ENCODE measurements at places on chromosomes 6 and 20.

- DNase-seq: no peak
These were observed 382.8 kb downstream of the CDH26 start for GRCh38 chr20:60341062-60341461.

- DNase-seq: no peak
These were observed 187.6 kb upstream of the CST7 start for GRCh38 chr20:24761220-24762065.

DNA sequence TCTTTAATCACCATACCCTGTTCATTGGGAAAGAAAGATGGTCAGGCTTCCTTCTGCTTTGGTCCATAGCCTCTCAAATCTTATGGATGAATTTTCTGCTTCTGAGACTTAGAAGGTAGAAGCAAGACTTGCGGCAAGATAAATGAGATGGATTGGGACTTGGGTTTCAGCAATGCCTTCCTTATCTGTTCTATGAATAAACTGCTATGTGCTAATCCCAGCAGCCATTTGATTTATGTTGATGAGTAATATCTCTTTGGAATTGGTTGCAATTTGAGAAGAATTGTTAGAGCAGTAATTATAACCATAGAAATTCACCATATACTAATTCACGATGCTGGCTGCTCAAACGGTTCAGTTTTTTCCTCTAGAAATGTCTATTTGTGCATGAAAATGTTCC is 48.3 kb downstream of the TXLNB start:
- DNase-seq: no peak

DNA sequence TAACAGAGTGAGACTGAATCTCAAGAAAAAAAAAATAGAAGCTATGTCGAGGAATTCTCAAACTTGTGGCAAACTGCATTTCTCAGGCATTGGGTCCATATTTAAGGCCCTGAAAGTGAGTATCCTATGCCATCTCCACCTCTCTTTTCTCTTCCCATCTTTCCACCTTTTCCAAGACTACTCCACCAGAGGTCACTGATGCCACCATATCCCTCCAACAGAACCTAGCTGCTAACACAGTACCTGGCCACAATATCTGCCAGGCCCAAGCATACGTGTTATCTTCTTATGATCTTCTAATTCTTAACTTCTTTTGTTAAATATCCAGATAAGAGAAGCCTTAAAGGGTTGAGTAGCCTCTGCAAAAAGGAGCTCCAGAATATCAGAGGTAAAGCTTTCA is 8.2 kb upstream of the ADGRF4 start:
- DNase-seq: no peak

- no peak for DNase-seq
These were observed 82.2 kb downstream of the SNAP25 start for GRCh38 chr20:10300582-10301446.

- DNase-seq: no peak
These were observed 16.4 kb downstream of the TRIM27 start for GRCh38 chr6:28907394-28907793.

GRCh38 chr20:62069741-62070216 is 4.1 kb upstream of the TAF4 start:
- DNase-seq: no peak

GRCh38 chr6:29442719-29443118 is 3.6 kb downstream of the OR10C1 start:
- no peak for DNase-seq

DNA sequence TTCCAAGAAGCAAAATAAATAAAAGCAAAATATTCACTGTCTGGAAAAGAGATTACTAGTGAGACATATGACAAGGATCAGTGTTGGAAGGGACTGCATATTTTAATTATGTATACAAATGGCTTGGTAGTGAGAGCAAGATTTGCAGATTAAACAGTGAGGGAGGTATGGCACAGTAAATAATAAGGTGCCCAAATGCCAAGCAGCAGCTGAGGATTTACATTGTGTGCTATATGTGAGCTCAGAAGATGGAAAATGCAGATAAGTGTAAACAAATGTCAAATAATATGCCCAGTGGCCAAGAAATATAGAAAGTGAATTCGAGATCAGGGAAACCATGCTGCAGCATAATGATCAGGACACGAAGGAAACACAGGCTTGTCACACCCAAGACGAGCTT is 173.8 kb upstream of the NRSN1 start:
- no peak for DNase-seq

All from memory B cell (primary cell).